ENCODE measurements at places on chromosomes 2 and 18.

DNA sequence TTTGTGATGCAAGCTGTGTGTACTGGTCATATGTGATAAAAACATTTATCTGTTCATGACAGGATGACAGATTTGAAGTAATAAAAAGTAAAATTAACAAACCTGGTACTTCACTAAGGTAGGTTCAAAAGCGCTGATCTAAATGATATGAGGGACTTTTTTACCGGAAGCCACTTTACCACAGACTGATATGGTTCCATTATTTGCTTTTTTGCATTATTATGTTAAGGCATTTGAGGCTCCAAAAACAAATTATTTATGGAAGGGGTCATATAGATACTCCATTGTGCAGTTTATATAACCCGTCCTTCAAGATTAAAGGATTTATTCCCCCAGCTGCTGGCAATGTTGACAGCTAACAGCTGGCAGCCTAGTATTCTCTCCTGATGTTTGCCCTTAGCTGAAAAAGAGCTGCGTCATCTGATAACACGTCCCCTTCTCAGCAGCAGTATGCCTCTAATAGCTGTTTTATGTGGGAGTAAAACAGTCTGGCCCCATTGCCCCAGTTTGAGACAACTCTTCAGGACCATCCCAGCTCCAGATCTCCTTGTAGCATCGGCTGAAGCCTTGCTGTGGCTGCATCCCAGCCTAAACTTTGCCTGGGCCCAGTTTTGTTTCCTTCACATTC lies 84.8 kb upstream of the XIRP2 start:
- DNase-seq = no peak

DNA sequence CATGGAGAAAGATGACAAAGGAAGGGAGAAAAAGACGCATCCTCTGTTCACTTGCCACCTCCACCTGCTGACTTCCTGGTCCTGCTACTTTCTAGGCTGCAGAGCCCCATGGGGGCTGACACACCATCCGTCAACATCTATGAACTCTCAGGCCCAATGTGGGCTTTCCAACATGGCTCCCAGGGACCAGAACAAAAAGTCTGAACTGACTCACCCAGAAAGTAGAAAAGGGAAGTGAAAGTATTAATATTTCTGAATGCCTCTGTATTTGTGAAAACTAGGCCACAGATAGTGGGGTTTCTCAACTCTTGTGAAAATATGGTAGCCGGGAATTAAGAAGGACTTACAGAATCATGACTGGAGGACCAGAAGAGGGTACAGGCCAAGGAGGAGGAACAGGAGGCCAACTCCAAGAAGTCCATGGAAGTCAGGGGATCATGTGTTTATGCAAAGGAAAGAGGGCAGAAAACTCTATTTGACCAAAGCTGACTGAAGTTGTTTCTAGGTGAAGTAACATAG lies 123.1 kb upstream of the CAB39 start:
- DNase-seq = no peak

DNA sequence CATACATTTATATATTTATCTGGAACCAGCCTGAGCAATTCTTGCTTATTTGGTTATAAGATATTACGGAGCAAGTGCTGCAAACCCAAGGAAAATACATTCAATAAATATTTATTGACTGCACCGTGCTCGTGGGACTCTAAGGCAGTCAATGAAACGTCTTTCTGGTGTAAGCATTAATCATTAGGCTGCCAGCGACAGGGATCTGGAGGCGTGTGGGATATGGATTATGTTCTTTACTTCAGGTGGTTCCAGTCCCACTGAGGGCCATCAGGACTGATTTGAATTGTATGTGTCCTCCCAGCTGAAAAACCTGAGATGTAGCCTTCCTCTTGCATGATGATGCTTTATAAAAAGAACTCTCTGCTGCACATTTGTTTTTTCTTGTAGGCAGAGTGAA lies 75.4 kb downstream of the TACR1 start:
- no peak for DNase-seq

- no peak for DNase-seq
These were observed 511.3 kb downstream of the FBXO15 start for GRCh38 chr18:73636355-73636754.

DNA sequence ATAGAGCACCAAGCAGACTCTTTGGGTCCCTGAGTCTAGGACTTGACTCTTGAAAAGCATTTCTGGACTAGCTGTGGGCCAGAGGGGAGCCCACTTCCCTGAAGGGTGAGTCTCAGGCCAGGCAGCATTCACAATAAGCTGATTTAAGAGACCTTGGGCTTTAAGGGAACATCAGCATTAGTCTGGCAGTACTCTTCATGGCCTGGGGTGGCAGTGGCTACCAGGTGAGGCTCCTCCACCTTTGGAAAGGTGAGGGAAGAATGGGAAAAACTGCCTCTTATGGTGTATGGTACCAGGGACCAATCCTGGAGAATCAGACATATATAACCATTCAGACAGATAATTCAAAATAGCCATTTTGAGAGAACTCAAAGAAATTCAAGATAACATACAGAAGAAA lies 599.9 kb upstream of the POU3F3 start:
- DNase-seq = no peak

DNA sequence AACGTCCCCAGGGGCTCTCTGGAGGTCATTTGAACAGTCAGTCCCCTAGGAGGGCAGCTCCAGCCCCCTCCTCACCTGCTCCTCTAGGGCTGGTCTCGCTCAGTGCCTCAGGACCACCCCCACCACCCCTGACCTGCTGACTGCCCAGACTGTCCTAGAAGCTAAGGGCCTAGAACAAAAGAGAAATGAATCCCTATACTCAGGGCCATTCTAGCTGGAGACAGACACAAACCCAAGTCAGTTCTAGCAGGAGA lies 83.0 kb downstream of the HS1BP3 start:
- DNase-seq = no peak

- no peak for DNase-seq
These were observed 404.8 kb downstream of the MEIS1 start for GRCh38 chr2:66839551-66840320.

DNA sequence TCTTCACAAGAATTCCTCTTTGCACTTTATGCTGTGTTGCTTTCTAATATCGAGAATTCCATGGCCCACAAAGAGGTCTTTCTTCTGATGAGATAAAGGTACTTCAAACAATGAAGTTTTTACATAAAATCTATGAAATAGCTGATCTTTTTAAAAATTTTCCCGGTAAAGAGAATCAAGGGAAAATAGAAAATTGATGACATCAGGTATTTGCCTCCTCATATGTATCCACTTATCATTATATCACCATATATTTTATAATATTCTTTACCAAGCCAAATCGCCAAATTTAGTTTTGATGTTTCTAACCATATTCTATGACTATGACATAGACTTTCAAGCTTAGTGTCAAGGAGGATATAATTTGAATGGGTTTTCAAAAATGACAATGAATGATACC lies 139.8 kb downstream of the CHST9 start:
- DNase-seq = no peak

- DNase-seq = no peak
These were observed 3.5 kb downstream of the PTMA start for GRCh38 chr2:231711677-231712450.

DNA sequence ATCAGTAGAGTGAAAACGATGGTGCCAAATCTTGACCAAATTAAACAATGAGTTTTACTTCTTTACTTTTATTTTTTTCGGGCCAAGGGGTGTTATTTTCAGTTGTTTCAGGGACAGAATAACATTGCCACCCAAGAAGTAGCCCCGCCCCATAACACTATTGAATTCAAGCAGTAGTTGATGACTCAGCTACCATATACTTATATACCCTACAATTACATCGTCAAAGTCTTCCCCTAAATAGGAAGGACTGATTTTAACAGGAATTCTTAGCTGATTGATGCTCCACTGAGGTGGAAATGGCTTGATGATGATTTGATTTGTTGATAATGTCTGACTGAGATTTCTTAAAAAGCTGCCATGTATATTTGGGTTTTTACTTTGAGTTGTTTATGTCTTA lies 24.7 kb downstream of the LYPD6B start:
- no peak for DNase-seq

- DNase-seq = no peak
These were observed 18.4 kb upstream of the PIEZO2 start for GRCh38 chr18:11167778-11168177.

GRCh38 chr2:222673883-222674282 lies 2.4 kb downstream of the MOGAT1 start:
- no peak for DNase-seq

DNA sequence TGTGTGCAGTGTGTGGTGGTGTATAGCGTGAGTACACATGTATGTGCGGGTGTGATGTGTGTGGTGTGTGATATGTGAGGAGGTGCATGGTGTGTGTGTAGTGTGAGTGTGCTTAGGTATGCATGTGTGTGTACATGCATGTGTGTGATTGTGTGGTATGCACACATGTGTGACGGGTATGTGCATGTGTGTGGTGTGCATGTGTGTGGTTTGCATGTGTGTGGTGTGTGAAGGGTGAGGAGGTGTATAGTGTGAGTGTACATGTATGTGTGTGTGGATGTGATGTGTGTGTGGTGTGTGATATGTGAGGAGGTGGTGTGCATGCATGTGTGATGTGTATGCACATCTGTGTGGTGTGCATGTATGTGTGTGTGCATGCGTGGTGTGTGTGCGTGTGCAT lies 105.6 kb downstream of the CMPK2 start:
- no peak for DNase-seq

- DNase-seq = no peak
These were observed 45.5 kb upstream of the CAB39 start for GRCh38 chr2:230666885-230667712.

GRCh38 chr18:72826736-72827135 lies 41.1 kb downstream of the NETO1 start:
- DNase-seq = no peak

DNA sequence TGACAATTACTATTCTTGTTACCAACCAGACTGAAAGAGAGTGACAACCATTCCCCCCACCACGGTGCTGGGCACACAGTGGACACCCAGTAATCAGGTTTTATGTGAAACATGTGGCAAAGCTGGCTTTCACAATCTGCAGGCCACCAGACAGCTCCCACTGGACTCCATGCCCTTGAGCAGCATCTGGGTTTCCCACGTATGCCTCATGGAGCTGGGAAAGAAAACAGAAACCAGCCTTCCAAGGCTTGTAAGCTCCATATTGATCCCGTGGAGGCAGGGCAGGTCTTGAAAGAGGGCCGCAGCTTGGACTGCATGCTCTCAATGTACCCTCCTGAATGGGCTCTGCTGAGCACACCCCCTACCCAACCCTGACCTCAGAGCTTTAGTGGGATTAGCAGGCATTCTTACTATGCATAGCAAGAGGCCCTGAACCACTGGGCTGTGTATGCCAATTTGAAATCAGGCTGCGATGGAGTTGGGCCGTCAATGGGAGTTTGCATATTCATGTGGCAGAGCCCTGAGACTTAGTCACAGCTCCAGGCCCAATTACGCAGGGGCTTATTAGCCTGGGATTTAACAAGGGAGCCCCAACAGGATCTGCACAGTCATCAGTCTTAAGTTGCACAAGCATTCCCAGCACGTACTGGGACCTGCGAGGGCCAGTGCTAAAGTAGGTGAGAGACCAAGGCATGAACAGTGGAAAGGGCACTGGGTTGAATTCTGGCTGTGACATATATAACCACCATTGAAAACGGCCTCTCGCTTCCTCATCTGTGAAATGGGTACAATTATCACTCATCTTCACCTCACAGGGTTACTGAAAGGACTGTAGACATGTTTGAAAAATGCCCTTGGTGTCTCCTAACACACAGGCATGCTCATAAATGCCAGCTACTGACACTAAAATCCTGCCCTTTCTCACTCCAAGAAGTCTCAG lies 10.5 kb downstream of the C1QL2 start:
- DNase-seq = no peak

DNA sequence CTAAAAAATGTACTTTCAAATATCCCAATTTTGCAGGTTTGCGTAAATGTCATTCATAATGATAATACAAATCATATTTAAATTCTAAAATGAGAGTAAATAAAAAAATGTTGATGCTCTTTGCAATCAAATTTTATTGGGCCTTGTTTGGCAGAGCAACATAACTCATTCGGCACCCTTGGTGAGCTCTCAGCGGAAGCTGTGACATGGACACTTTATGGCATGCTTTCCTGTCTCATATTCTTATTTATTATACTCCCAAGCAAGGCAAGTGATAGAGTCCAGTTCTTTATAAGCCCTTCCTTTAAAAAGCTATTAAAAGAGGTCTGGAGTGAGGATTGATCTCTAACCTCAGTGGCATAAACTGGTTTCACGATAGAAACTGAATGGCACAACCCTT lies 1493.2 kb upstream of the NXPH2 start:
- no peak for DNase-seq

DNA sequence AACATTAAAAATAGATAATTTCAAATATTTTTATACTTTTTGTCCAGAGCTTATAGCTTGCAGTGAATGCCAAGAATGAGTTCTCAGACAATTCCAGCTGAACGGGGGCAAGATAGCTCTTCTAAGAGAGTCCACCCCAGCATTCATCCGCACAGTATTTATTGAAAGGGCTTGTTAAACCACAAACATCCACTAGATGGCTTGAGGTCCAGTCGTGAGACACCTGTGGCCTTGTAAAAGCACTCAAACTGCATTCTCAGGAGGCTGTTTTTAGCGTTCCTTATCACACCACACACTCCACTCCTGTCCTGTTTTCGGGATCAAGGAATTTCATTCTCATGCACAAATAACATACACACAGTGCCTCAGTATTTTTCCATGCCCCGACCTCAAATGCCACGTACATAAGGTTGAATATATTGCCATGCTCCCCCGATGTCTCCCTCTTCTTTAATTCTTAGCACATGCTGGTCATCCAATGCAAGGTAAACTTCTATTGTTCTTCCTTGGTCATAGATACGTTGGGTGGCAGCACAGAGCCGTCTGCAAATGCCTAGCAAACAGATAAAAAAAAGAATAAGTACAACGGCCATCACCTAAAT lies 47.4 kb downstream of the DNAJC10 start:
- no peak for DNase-seq

DNA sequence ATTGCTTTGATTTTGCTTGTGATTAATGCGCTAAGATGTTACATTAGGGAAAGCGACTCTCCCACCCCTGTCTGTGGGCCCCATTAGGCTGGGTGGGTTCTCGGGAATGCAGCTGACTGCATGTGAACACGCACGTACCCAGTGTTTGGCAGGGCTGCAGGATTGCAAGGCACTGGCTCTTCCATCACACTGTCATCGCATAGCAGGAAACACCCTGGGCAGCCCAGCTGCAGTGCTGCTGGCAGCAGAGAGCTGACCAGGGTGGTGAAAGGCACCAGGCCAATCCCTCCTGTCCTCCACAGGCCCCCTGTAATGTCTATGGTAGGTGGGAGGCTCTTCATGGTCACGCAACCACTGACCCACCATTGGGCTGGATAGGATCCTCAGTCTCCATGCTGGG lies 34.4 kb upstream of the FZD7 start:
- no peak for DNase-seq
